Coronary artery (tissue), 2 donors: ENCODE measurements at places on chromosomes 13 and 19.
A peak's percentile ranks its signal among the peaks of the same experiment; 100 is the strongest.

- DNase-seq, result no peak
Measured at GRCh38 chr19:4594201-4594600, 34.7 kb upstream of the SEMA6B start.

- peak; percentile 79 for DNase-seq
Measured at GRCh38 chr13:41694545-41695301, 237.4 kb downstream of the RGCC start.

- DNase-seq, result no peak
Measured at GRCh38 chr19:31960474-31960873, 384.9 kb upstream of the ZNF507 start.

GRCh38 chr13:45601680-45602079 lies 13.9 kb downstream of the ERICH6B start:
- DNase-seq, result no peak

DNA sequence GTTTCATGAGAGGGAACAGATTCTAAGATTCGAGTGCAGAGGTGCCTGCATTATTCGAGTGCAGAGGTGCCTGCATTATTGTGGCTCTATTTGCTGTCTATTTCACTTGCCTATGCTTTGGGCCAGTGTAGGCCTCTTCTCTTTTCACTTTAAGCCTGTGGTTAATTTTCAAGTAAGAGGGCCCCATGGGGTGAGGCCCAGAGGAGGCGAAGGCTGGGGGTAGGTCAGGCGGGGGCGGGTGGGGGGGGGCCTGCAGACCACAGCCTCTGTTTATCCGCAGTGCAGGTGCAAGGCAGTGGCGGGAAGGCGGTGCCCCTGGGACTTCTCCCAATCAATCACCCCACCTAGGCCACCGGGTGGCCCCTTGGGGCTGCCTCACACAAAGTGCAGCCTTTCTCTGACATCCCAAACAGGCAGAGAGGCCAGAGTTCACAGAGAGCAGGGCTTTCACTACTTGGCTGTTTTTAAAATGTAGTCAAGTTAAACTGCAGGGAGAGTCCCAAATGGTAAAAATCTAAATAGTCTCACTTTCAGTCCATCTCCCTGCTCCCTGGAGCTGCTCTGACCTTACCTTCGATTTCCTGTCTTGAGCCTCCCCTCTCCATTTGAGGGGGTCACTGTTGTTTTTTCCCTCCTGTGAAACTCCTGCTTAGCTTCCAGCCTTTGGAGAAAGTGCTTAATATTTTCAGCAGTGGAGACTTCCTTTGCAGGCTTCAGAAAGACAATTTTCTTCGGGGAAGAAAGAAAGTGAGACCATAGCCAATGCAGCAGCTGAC lies 249.0 kb downstream of the DLEU7 start:
- no peak for DNase-seq

- no peak for DNase-seq
Measured at GRCh38 chr19:35608251-35608650, 4.3 kb upstream of the HAUS5 start.

DNA sequence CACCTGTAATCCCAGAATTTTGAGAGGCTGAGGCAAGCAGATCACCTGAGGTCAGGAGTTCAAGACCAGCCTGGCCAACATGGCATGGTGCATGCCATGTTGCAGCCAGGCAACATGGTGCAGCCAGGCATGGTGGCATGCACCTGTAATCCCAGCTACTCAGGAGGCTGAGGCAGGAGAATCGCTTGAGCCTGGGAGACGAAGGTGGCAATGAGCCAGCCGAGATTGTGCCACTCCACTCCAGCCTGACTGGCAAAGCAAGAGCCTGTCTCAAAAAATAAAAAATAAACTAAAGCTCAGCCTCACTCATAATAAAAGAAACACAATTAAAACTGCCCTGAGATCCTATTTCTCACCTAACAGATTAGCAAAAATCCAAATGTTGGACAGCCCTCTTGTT lies 49.7 kb upstream of the MAP3K10 start:
- no peak for DNase-seq

DNA sequence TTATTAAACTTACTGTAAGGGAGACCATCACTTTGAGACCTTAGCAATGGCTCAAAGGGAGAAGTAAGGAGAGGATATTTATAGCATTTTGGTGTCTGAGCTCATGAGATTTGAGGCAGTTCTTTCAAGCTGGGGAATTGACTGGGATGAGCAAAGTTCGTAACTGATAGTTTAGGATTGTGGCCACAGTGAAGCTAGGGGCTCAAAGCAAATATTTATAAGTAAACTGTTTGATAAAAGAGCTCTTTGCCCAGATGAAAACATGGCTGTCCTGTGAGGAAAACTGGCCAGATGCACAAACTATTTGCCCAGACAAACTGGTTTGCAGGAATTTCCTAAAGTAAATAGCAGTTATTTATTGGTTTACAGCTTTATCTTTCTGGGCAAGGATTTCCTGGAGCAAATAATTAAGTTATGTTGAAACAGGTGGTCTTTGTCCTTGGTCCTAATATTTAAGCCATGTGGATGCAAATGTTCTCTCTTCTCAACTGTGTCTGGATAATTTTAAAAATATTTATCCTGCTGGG lies 59.7 kb upstream of the TMTC4 start:
- no peak for DNase-seq

DNA sequence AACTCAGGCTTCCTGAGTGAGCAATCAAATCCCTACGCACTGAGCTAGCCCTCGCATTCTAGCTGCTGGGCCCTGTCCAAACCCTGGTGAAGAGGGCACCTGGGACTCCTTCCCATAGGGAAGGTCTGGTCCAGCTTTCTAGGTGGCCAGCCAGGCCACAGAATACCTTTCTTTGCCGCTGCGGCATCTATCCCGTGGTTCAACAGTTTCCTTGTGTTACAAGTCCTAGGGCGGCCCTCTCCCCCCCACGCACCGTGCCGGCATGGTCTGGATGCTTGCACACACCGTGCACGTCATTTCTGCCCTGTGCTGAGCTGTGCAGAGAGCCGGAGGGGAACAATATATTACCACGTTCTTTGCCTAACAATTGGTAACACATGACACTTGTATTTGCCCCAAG lies 164.6 kb upstream of the TSHZ3 start:
- DNase-seq, result peak; percentile 26
